Forelimb muscle (tissue), 1 donor: ENCODE measurements at places on chromosomes 5 and 9. TPM values are rescaled to one million over a fixed set of nuclear protein-coding genes. Genes with fewer than 3 reads are reported as not detected.

PCDHA7 gene
- 0.06 TPM for polyA plus RNA-seq

PCDHA2 gene
- 0.09 TPM for polyA plus RNA-seq

SLC6A3 gene
- not detected for polyA plus RNA-seq

DNA sequence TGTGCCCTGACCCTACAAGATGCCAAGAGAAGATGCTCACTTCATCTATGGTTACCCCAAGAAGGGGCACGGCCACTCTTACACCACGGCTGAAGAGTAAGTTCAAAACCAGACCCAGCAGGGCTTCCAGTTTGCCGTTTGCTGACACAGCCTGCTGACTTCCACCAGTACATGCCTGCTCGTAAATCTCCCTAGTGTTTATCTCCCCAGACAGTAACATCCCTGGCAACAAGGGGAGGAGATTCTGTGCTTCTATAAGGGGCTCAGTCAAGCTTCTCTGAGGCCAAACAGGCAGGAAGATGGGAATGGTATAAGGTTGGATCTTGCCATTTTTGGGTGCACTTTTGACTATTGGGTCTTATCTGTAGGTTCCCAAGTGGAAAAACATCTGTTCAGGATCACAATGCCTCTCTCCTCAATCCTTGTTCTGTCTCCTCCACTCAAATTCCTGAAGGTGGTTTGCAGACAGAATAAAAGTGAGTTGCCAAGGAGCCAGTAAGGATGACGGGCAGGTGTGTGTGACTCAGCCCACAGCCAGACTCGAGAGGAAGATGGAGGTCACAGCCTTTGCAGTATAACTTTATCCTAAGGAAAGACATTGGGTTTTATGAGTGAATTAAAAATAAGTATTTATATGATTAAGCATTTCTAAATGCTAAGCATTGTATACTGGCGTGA lies 1.9 kb downstream of the MLANA start:
- DNase-seq = no peak

SPATA6L gene
- 0.47 TPM for polyA plus RNA-seq

BRINP1 gene
- polyA plus RNA-seq = 0.11 TPM

RORB gene
- polyA plus RNA-seq = 0.10 TPM

BAAT gene
- polyA plus RNA-seq = 1.7 TPM

DNA sequence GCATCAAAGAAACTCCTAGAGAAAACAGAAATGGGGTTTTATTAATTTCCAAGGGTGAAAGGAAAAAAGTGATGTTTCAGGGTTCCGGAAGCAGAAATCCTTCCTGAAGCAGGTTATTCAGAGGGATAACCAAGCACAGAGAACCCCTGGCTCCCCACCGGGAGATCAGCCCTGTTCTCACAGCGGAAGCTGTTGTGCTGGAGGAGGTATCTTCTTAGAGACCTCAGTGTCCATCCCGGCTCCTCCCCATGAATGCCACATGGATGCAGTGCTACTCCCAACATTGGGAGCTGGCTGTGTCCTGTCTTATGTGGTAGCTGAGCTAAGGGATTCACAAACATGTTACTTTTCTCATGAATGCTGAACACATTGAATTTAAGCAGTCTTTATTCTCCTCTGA lies 80.9 kb upstream of the IRX2 start:
- no peak for DNase-seq

DNA sequence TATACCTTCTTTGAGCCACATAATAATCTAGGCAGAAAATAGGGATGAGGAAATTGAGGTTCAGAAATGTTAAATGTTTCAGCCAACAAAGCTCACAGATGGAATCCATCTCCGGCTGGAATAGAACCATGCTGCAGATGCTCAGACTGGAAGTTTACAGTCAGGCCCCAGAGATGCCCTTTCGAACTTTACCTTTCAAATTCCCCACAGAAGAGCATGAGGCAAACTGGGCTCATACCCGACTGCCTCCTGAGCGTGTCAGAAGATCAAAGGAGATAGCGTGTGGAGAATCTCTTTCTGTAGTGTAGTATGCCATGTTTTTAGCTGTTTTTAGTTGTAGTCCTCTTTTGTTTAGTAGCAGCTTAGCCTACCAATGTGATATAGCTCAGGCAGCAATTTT lies 72.0 kb upstream of the DAP start:
- peak; percentile 48 for DNase-seq

DNA sequence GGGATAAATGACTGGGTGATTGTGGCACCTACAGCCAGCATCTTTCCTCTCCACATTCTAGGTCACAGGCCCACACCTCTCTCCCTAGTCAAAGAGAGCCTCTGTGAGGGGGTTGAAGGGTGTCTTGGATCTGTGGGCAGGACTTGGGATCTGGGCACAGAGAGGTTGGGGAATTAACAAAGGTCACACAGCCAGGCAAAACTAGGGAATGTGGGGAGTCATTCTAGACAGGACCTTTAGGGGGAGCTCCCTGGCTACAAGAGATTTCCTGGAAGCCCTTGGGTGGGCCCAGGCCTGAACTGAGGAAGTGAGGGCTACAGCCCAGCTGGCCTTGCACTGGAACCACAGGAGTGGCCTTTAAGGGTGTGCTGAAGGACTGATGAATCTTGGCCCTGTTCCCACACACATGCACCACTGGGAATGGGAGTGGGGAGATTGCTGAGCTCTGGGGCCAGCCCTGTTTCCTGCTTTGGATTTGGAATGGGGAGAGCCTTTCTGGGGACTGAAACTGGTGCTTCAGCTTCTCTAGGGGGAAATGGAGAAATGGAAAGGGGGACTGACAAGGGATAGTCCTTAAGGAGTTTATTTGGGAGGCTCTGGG lies 12.4 kb upstream of the CXXC5 start:
- peak; percentile 64 for DNase-seq

DNA sequence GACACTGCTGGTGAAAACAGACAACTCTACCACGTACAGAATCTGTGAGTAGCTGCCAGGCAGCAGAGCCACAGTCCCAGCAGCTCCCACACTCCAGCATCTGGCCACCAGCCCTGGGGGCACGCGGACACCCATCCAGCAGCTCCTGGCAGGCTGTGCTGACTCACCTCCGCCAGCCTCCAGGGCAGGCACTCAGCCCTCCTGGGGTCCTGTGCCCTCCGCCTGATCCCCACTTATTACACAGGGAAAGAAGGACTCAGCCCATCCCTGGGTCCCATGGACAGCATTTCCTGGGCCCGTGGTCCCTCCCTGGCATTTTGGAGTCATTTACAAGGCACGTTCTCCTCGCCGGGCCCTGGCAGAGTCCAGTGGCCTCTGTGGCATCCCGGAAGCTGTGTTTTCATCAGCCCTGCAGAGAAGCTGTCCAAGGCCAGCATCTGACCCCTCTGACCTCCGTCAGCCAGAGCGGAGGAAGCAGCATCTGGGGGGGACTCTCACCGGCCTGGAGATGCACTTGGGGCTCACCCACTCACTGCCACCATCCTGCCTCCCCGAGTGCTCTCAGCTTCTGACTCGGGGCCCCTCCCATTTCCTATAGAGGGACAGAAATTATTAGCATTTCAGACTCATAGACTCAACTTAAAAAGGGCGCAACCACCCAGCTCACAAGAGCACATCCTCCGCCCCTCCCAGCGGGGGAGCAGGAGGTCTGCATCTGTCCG lies 21.6 kb downstream of the PAEP start:
- DNase-seq = no peak

AK8 gene
- polyA plus RNA-seq = 0.37 TPM

DNA sequence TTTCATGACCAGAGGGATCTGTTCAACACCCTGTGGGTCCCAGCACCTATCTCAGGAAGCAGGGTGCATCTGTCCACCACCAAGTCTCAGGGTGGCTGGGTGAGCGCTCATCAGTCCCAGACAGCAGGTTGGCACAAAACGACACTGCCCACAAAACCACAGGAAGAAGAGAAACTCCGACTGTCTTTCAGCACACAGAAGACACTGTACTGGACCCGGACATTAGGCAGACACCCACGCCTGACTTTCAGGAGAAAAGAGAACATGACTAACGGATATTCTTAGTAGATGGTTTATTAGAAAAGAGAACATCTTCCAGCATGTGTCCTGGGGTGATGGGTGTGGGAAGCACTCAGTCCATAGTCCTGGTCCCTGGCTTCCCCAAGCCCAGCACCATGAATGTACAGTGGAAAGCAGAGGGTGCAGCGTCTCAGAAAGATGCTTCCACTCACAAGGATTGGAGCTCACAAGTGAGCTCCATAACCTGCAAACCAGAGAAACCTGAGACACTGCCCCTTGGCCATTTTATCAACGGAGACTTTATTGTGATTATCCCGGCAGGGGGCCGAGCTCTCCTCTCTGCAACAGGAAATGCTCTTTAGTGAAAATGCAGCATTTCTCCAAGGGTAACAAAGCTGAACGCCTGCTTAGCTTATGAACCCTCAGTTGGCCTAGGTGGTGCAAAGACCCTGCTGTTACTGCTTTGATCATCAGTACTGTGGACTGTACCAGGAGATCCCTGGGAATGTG lies 35.8 kb upstream of the LCP2 start:
- no peak for DNase-seq

DNA sequence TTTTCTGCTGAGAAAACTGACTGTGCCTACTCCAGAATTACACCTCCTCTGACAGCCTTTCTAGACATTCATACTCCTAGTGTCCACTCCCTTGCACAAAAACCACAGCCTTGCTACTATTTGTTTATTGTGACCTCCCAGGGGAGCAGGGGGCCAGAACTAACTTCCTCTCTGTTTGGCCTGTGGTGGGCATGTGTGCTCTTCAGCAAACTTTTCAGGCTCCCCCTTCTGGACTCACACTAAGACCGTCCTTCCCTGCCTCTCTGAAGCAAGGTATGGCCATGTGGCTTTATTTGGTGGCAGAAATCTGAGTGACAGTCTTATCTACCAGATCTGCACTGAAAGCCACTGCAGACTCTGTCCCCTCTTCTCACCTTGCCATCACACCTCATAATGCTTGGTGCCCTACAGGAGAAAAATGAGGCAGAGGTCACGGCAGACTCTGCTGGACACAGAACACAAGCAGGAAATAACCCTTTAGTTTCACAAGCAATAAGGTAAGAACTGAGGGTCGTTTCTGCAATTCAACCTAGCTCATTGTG lies 28.2 kb downstream of the LIFR start:
- DNase-seq = no peak

NIM1K gene
- polyA plus RNA-seq = 0.42 TPM

GRCh38 chr9:95415158-95415557 lies 97.6 kb upstream of the FANCC start:
- no peak for DNase-seq

DNA sequence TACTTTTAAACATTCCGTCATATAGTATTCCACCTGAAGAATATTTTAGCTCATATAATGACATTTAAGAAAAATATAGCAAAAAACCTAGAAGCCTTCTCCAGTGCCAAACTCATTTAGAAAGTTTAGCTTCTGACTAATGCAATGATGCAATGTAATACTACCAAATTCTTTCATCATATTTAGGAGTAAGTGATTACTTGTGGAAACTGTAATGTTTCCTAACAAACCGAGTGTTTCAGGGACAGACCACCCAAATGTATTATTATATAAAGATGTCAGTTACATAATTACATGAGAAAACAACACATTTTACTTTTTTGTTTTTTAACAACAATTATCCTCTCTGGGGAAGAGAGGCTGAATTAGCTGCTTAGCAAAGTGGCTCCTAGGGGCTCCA lies 316.2 kb downstream of the ARL15 start:
- no peak for DNase-seq

LCN9 gene
- polyA plus RNA-seq = not detected

GRCh38 chr5:161216877-161217276 lies 329.6 kb downstream of the GABRB2 start:
- DNase-seq = no peak

TLX3 gene
- polyA plus RNA-seq = not detected

DNA sequence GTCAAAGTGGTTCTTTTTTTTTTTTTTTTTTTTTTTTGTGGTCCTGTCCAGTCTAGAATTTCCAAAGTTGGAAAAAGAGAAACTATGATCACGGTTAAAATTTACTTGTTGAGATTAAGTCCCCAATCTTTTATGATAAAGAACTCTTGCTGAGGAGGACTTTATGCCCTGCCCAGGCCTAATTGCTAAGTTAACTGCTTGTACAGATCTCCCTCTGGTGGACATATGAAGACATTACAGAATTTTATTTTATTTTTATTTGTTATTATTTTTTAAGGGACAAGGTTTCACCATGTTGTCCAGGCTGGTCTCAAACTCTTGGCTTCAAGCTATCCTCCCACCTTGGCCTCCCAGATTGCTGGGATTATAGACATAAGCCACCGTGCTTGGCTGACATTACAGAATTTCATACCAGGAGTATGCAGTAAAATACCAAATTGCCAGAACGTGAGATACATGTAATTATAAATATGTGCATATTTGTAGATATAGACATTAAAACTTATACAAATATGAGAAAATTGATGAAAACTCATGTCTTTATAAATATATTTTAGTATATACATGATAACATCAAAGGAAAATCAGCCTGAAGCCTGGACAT lies 91.2 kb downstream of the RFK start:
- peak; percentile 24 for DNase-seq

DNA sequence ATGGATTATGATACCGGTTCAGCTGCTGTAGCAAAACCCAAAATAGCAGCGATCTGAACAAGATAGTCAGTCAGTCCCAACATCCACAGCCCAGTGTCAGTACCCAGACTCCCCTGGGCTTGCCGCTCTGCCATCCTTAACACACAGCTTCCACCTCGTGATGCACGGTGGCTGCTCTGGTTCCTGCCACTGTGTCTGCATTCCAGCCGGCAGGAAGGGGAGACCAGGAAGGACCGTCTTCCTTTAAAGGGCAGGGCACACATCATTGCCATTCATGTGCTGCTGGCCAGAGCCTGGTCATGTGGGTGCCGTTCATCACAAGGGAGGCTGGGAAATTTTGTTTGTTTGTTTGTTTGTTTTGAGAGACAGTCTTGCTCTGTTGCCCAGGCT lies 131.0 kb upstream of the IER5L start:
- no peak for DNase-seq

DNA sequence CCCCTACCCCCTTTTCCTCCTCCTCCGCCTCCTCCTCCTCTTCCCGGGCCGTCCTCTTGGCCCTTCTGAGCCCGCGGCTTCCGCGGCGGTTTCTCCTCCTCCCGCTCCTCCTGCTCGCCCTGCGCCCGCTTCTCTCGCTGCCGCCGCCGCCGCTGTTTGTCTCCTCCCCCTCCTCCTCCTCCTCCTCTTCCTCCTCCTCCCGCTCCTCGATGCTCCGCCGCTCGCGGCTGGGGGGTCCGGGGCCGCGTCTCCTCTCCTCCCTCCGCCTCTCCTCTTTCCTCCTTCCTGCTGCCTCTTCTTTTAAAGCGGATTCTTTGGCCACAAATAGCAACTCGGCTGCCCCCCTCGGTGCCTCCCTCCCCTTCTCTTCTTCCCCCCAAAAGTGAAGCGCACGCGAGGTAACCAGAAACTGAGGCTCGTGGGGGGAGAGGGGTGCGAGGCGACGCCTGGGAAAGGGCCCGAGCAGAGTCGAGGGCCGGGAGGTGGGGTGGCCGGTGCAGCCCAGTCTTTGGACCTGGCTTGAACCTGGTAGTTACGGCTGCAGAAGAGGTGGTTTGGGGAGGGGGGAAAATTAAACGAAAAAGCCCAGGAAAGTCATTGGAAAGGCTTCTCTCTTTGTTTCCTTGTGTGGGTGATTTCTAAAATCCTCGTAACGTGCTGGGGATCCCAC lies 1058.5 kb upstream of the DMAC1 start:
- DNase-seq = peak; percentile 70
